Testis (tissue), 5 donors: ENCODE measurements at places on chromosomes 5 and 9.

GRCh38 chr9:86470326-86470725 lies 116.1 kb upstream of the TUT7 start:
- no peaks in the 10 kb centered on the region for H3K27me3 ChIP-seq
- H3K27ac ChIP-seq, result no peak overlapping the region
- no peak for DNase-seq
- H3K4me1 ChIP-seq, result no peaks in the 10 kb centered on the region

DNA sequence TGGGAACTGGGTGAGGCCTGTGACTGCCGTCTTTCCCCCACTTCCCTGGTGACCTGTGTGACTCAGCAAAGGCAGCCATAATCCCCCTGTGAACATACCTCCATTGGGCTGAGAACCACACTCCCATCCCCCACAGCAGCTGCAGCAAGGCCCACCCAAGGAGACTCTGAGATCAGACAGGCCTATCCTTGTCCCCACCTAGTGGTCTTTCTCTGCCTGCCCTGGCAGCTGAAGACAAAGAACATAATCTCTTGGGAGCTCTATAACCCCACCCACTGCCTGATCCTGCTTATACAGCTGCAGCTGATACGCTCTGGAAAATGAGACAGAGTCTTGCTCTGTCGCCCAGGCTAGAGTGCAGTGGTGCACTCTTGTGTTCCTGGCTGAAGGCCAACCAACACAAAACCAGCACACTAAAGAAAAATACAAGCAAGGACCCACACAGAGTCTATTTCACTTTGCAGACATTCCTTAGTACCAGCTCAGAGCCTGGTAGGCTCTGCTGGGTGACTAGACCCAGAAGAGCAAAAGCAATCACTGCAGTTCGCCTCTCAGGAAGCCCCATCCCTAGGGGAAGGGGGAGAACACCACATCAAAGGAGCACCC lies 106.7 kb downstream of the MCTP1 start:
- H3K4me1 ChIP-seq, result no peaks in the 10 kb centered on the region
- no peak overlapping the region for H3K4me3 ChIP-seq
- no peak for DNase-seq
- H3K36me3 ChIP-seq, result no peaks in the 10 kb centered on the region
- no peak overlapping the region for H3K27ac ChIP-seq

- no peak overlapping the region for H3K4me3 ChIP-seq
- H3K36me3 ChIP-seq, result no peaks in the 10 kb centered on the region
- DNase-seq, result peak; percentile 32
- H3K27ac ChIP-seq, result no peak overlapping the region
- peaks cover 6% of the 10 kb centered on the region for H3K4me1 ChIP-seq
These were observed 31.4 kb upstream of the ANKRD55 start for GRCh38 chr5:56264417-56265025.

- no peaks in the 10 kb centered on the region for H3K27me3 ChIP-seq
- H3K4me3 ChIP-seq, result no peak within 1 kb of the TSS
- H3K27ac ChIP-seq, result no peak within 1 kb of the TSS
These were observed at the start of gene ECSCR for GRCh38 chr5:139462586-139463276. Gene ECSCR, minus strand, starts transcription at chr5:139462743. Its CDS starts 73 bp downstream, at chr5:139462670.

- no peaks in the 10 kb centered on the region for H3K36me3 ChIP-seq
- no peaks in the 10 kb centered on the region for H3K27me3 ChIP-seq
- H3K4me1 ChIP-seq, result no peaks in the 10 kb centered on the region
- H3K4me3 ChIP-seq, result no peak overlapping the region
These were observed 148.7 kb upstream of the ERCC6L2 start for GRCh38 chr9:95726756-95727155.

DNA sequence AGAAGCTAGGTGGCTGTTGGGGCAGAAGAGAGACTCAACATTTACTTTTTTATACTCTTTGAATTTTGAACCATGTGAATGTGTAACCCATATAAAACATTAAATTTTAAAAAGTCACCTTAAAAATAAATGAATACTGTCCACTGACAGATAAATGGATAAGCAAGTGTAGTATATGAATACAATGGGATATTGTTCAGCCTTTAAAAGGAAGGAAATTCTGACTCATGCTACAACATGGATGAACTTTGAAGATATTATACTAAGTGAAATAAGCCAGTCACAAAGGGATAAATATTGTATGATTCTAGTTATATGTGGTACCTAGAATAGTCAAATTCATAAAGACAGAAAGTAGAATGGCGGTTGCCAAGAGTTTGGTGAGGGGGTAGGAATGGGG lies 113.9 kb downstream of the TMEM174 start:
- no peaks in the 10 kb centered on the region for H3K4me1 ChIP-seq
- H3K27ac ChIP-seq, result no peak overlapping the region
- H3K27me3 ChIP-seq, result no peaks in the 10 kb centered on the region
- H3K4me3 ChIP-seq, result no peak overlapping the region

DNA sequence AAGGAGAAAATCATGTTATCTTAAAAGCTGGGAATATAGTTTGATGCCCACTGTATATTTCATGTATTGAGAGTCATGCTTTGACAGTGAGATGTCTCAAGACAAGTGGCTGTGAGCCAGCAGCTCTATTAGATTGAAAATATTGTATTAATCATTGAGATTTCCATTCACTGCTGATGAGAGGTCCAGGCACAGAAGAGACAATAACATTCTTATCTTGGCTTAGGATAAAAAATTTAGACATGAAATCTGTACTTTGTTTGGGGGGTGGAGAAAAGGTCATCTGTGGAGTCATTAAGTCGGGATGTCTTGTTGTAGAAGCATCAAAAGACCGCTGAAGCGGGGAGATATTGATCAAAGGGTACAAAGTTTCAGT lies 97.9 kb upstream of the EQTN start:
- peaks cover 10% of the 10 kb centered on the region for H3K4me1 ChIP-seq
- no peak overlapping the region for H3K4me3 ChIP-seq
- H3K36me3 ChIP-seq, result no peaks in the 10 kb centered on the region
- no peaks in the 10 kb centered on the region for H3K27me3 ChIP-seq
- no peak overlapping the region for H3K27ac ChIP-seq

DNA sequence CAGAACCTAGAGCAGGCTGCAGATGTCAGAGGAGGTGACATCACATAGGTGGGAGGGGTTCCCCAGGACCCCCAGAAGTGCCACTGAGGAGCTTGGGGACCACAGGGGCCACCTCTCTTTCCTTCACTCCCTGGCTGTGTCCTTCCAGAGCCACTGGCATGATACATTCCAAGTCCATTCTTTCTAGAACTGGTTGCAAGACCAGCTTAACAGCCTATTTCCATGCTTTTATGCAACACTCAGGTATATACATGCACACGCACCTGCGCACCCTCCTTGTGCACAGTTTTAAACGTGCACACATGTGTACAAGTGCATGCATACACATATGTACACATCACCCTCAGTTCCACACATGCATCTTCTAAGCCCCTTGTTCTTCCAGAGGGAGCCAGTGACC lies 39.7 kb downstream of the SLC6A7 start:
- H3K27ac ChIP-seq, result no peak overlapping the region
- no peak overlapping the region for H3K4me3 ChIP-seq
- H3K36me3 ChIP-seq, result no peaks in the 10 kb centered on the region
- DNase-seq, result no peak
- H3K4me1 ChIP-seq, result no peaks in the 10 kb centered on the region
- H3K27me3 ChIP-seq, result no peaks in the 10 kb centered on the region

GRCh38 chr5:103472830-103473229 lies 89.8 kb downstream of the NUDT12 start:
- no peak for DNase-seq
- no peak overlapping the region for H3K27ac ChIP-seq
- H3K4me1 ChIP-seq, result peaks cover 13% of the 10 kb centered on the region
- H3K27me3 ChIP-seq, result no peaks in the 10 kb centered on the region

- H3K36me3 ChIP-seq, result no peaks in the 10 kb centered on the region
- H3K27ac ChIP-seq, result peak overlapping the region; percentile 14
- H3K4me1 ChIP-seq, result peaks cover 9% of the 10 kb centered on the region
- DNase-seq, result no peak
- no peaks in the 10 kb centered on the region for H3K27me3 ChIP-seq
- peak overlapping the region; percentile 63 for H3K4me3 ChIP-seq
These were observed 730 bp downstream of the ZMYND19 start for GRCh38 chr9:137589441-137590122.

GRCh38 chr9:126096340-126096739 lies 230.3 kb upstream of the MVB12B start:
- no peaks in the 10 kb centered on the region for H3K27me3 ChIP-seq
- no peak for DNase-seq
- no peak overlapping the region for H3K4me3 ChIP-seq

- H3K27ac ChIP-seq, result no peak overlapping the region
- H3K4me1 ChIP-seq, result no peaks in the 10 kb centered on the region
- H3K36me3 ChIP-seq, result no peaks in the 10 kb centered on the region
- no peaks in the 10 kb centered on the region for H3K27me3 ChIP-seq
- no peak overlapping the region for H3K4me3 ChIP-seq
These were observed 5.2 kb upstream of the SPINK4 start for GRCh38 chr9:33234511-33235467.

- H3K4me3 ChIP-seq, result no peak overlapping the region
- H3K36me3 ChIP-seq, result no peaks in the 10 kb centered on the region
- no peak overlapping the region for H3K27ac ChIP-seq
These were observed 478.8 kb upstream of the TNC start for GRCh38 chr9:115596746-115597080.

- H3K4me3 ChIP-seq, result no peak overlapping the region
- DNase-seq, result no peak
- H3K27ac ChIP-seq, result no peak overlapping the region
- no peaks in the 10 kb centered on the region for H3K4me1 ChIP-seq
These were observed 16.9 kb upstream of the BOD1 start for GRCh38 chr5:173633304-173633703.

GRCh38 chr5:140634103-140634502 lies 1.1 kb upstream of the CD14 start:
- H3K36me3 ChIP-seq, result no peaks in the 10 kb centered on the region
- H3K27ac ChIP-seq, result no peak overlapping the region
- peaks cover 5% of the 10 kb centered on the region for H3K4me1 ChIP-seq
- no peak overlapping the region for H3K4me3 ChIP-seq

- peaks cover 3% of the 10 kb centered on the region for H3K4me1 ChIP-seq
- no peaks in the 10 kb centered on the region for H3K27me3 ChIP-seq
- no peaks in the 10 kb centered on the region for H3K36me3 ChIP-seq
- H3K4me3 ChIP-seq, result no peak overlapping the region
These were observed 12.0 kb upstream of the NEUROG1 start for GRCh38 chr5:135547590-135548254.

- H3K36me3 ChIP-seq, result no peaks in the 10 kb centered on the region
- no peaks in the 10 kb centered on the region for H3K4me1 ChIP-seq
- no peak for DNase-seq
- no peak overlapping the region for H3K27ac ChIP-seq
These were observed 129.3 kb downstream of the GCNT1 start for GRCh38 chr9:76588316-76588715.

DNA sequence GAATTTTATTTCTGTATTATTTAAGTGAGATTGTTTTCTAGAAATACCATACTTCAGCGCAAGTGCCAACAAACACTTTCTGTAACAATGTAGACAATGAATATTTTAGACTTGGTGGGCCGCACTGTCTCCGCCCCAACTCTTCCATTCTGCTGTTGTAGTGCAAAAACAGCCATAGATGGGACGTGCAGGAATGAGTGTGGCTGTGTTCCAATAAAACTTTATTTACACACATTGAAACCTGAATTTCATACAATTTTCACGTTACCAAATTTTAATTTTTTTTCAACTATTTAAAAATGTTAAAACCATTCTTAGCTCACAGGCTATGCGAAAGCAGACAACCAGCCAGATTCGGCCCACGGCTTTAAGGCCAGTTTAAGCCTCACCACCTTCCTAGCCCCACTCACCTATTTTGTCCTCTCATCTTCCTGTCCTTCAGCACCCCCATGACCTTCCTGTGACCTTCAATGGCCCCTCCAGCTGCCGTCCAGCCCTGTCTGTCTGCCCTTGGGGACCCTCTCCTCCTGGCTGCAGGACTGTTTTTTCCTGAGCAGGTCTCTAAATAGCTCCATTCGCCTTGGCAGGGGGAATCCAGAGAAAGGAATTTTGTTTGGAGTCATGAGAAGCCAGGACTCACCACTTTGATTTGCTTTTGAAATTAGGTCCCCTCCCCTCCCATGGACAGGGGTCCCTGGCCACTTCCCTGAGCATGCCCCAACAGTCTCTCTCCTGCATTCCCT lies 11.2 kb upstream of the ANXA6 start:
- peaks cover 31% of the 10 kb centered on the region for H3K4me1 ChIP-seq
- H3K27me3 ChIP-seq, result no peaks in the 10 kb centered on the region
- H3K27ac ChIP-seq, result no peak overlapping the region
- DNase-seq, result no peak

- H3K4me3 ChIP-seq, result no peak overlapping the region
- no peaks in the 10 kb centered on the region for H3K36me3 ChIP-seq
- no peaks in the 10 kb centered on the region for H3K4me1 ChIP-seq
- H3K27me3 ChIP-seq, result no peaks in the 10 kb centered on the region
- no peak overlapping the region for H3K27ac ChIP-seq
- no peak for DNase-seq
These were observed 353.3 kb upstream of the CD180 start for GRCh38 chr5:67549947-67550346.

GRCh38 chr5:42579320-42579719 lies 156.1 kb downstream of the GHR start:
- no peak for DNase-seq
- H3K27me3 ChIP-seq, result no peaks in the 10 kb centered on the region
- H3K36me3 ChIP-seq, result no peaks in the 10 kb centered on the region
- no peaks in the 10 kb centered on the region for H3K4me1 ChIP-seq
- no peak overlapping the region for H3K27ac ChIP-seq

GRCh38 chr9:95494022-95494415 lies 22.8 kb downstream of the PTCH1 start:
- DNase-seq, result no peak
- H3K36me3 ChIP-seq, result no peaks in the 10 kb centered on the region
- H3K4me3 ChIP-seq, result peak overlapping the region; percentile 52
- peak overlapping the region; percentile 7 for H3K27ac ChIP-seq
- H3K4me1 ChIP-seq, result peaks cover 34% of the 10 kb centered on the region

GRCh38 chr9:132410642-132411041 lies 631 bp downstream of the CFAP77 start:
- peak overlapping the region; percentile 48 for H3K4me3 ChIP-seq
- H3K4me1 ChIP-seq, result peaks cover 27% of the 10 kb centered on the region
- no peak for DNase-seq
- H3K36me3 ChIP-seq, result no peaks in the 10 kb centered on the region

DNA sequence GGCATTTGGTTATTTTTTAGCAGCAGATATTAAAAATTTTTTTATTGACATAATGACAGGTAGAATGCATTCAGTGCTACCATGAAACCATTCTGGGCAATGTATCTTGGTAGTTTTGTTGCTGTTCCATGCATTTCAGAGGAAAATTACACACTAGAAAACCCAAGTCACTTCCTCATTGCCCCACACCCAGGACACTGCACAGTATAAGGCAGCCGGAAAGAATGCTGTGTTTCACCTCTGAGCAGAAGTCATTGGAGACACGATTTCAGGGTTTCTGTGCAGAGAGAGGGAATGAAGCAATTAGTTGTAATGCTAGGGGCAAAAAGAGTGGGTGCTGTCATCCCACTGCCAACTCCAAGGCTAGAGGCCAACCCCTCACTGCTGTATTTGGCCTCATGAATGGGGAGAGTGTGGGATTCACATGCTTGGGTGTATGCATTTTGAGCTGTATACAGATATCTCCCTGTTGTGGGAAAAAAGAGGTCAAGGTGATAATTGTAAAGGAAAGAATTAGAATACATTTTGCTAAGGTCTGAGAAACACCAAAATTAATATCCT lies 290.5 kb downstream of the BNC2 start:
- peaks cover 6% of the 10 kb centered on the region for H3K4me1 ChIP-seq
- H3K36me3 ChIP-seq, result no peaks in the 10 kb centered on the region
- H3K27ac ChIP-seq, result no peak overlapping the region
- no peaks in the 10 kb centered on the region for H3K27me3 ChIP-seq
- DNase-seq, result no peak

GRCh38 chr5:172166030-172166826 lies 21.8 kb downstream of the STK10 start:
- peak overlapping the region; percentile 39 for H3K27ac ChIP-seq
- H3K4me3 ChIP-seq, result no peak overlapping the region
- DNase-seq, result no peak
- peaks cover 60% of the 10 kb centered on the region for H3K4me1 ChIP-seq
